Hematopoietic multipotent progenitor cell (in vitro differentiated cells): ENCODE measurements at places on chromosomes 4 and X. TPM values are rescaled to one million over a fixed set of nuclear protein-coding genes. Genes with fewer than 3 reads are reported as not detected.

The PPP1R3F gene
- total RNA-seq = 5.9 TPM

DNA sequence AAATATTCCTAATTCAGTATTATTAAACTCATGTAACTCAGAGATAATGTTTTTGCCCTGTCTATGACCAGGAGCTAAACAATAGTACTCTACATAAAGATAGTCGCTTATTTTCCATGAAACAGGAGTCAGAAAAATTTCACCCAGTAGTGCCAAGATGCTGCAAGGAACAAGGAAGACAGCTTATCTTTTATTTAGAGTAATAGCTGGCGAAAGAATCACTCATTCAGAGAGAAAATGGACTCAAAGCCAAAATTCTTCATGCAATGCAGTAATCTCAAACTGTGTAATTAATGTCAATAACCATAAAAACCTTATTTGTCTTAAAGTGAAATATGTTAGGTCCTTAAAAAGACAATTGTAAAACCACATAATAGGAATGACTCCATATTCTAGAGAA is 477.8 kb downstream of the ANKRD50 start:
- no peak for DNase-seq

GRCh38 chrX:113741744-113742143 is 842.1 kb upstream of the HTR2C start:
- no peak for DNase-seq

The DNAAF6 gene
- not detected for total RNA-seq

DNA sequence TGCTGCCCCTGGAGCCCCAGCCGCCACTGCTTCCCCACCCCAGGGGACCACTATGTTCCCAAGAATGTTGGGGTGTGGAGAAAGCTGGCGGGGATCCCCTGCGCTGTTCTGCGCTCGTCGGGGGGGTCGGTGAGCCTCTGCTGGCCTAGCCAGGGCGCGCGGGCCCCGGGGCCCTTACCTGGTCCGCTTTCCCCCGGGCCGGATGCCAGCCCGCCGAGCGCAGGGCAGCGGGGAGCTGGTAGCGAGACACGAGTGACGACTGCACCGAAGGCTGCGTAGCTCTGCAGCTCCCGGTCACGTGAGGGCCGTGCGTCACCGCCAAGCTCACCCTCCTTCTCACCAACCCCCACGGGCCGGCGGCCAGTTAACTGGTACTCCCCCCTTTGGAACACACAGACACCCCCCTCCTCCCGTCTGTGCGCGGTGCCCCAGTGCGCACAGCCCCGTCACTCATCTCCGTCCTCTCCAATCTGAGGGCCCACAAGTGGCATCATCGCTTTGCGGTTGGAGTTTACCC is at the start of gene BEX1:
Gene BEX1, minus strand, starts transcription at position 254 of the 517 bp plus-strand sequence. CDS start 897 bp downstream, outside the sequence.
- DNase-seq = peak; percentile 76

The PASD1 gene
- not detected for total RNA-seq

The FAM47E gene
- 1.3 TPM for total RNA-seq

DNA sequence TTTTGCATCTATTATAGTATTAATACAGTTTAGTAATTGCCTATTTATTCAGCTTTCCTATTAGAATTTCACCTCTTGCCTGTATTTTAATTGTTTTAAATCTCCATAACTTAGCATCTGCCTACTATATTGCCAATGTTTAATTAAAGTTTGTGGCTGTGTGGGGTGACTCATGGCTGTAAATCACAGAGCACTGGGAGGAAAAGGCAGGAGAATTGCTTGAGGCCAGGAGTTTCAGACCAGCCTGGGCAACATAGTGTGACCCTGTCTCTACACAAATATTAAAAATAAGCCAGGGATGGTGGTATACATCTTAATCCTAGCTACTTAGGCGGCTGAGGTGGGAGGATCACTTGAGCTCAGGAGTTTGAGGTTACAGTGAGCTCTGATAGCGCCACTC is 14.5 kb upstream of the CCSER1 start:
- DNase-seq = no peak

DNA sequence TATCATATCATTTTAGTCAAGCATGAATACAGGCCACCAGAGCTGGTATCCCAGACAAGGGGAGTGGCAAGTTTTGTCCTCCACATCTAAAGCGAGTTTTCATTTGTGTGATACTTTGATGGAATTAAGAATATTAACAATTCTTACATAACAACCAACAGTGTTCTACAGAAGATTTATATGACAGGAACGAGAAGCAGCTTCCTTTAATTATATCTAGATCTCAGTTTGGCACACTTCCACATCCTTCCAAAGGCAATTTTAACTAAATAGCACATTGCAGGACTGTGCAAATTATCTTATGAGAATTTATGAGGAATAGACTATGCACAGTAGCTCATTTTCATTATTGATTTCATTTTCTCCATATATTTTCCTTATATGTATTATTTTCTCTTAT is 121.2 kb upstream of the GUCY1A1 start:
- no peak for DNase-seq

DNA sequence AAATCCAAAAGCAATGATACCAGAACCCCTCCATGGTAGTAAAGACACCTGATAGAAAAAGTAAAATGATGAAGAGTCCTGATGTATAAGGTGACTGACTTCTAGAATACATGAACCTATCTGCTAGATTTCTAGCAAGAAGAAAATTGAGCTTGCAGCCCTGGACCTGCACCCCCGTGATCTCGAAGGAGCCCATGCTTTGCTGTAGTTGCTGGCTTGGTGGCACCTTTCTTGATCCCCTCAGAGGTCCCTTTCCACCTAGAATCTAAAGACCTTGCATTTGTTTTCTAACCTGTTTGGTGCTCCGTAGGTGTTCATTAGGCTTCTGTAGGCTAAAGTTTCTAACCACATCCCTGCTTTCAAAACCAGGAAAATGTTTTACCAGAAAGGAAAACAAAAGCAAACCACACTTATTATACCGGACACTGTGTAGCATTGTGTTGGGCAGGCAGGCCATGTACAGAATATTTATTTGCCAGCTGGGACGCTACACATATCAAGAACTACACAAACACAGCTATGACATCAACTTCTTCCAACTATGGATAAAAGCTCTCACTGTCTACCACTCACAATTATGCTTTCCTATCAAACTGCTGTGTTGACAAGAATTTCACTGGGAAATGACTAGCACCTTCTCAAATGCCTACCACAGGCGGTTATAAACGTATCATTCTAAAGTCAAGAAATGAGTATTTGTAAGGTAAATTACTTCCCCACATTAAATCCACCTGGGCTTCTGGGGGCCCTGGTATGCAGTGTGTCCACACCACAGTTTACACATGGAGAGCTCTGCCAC is 316.2 kb downstream of the UNC5C start:
- no peak for DNase-seq

The SMIM43 gene
- under 0.01 TPM for total RNA-seq

DNA sequence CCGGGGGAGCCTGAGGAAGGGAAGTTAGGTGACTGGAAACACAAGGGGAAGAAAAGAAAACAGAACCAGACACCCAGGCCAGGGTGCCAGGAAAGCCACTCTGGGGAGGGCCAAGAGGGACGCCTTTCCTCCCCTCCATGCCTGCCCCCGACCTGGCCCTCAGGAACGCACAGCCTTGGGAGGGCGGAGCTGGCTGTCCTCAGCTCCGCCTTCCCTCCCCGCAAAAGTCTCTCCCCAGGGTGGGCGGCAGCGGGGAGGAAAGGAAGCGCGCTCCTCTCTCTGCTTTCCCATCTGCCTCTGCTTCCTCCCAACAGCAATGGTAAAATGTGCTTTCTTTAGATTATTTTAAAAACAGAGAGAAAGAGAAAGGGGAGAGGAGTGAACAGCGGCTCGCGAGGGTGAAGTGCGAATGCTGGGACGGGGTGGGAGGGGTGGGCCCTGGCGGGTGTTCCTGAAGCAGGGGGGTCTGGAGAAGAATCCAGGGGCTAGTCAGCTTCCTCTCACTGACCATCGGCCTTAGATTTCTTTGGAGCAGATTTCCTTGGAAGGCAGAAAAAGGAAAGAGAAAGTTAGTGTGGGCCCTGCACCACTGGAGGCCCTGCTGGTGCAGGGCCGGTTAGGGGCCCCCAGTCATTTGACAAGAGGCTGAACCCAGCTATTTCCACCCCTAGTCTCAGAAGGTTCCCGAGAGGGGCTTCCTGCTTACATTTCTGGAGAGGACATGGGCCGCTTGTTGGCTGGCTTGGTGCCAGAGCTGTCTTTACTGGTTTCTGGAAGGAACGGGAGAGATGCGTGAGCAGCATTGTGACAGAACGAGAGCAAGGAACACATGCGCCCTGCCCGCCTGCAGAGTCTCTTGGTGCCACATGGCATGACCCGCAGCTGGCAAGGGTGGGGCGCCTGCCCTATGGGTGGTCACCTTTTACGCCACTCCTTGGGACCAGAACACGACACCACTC is 4.7 kb upstream of the RENBP start:
- DNase-seq = no peak

- no peak for DNase-seq
These were observed 72.7 kb upstream of the BOD1L1 start for GRCh38 chr4:13700021-13700857.

GRCh38 chr4:2551118-2551517 is 14.7 kb downstream of the FAM193A start:
- DNase-seq = no peak

- no peak for DNase-seq
These were observed 61.2 kb downstream of the METTL14 start for GRCh38 chr4:118746251-118746919.

The ADGRL3 gene
- total RNA-seq = under 0.01 TPM

DNA sequence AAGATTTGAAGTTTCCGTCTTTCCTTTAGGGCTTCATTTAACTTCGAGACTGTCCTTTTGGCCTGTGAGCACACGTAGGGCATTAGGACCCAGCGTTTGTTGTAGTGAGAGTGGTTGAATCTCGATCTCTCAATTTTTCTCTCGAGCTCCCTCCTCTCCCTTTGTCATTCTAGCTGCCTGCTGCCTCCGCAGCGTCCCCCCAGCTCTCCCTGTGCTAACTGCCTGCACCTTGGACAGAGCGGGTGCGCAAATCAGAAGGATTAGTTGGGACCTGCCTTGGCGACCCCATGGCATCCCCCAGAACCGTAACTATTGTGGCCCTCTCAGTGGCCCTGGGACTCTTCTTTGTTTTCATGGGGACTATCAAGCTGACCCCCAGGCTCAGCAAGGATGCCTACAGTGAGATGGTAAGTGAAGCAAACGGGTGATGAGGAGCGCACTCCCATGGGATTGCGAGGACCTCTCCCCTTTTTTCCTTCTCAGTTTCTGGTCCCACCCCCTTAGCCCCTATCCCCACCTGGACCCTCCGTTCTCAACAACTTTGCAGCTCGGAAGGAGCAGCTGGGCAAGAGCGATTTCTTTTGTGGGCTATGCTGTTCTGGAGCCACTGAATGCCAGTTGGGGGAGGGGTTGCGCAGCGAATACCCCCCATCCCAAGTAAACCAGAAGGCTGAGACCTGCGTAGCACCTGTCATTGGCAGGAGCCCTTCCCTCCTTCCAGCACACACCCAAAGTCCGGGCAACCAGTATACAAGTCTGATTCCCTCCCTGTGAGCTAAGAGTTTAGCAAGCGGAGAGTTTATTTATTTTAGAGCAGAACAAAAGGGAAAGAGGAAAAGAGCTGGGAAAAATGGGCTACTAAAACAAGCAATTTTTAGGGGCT is at the start of gene TMEM35A:
Gene TMEM35A, plus strand, starts transcription at position 164 of the 883 bp plus-strand sequence. Its CDS starts 124 bp downstream, at position 288.
- no peak for DNase-seq

DNA sequence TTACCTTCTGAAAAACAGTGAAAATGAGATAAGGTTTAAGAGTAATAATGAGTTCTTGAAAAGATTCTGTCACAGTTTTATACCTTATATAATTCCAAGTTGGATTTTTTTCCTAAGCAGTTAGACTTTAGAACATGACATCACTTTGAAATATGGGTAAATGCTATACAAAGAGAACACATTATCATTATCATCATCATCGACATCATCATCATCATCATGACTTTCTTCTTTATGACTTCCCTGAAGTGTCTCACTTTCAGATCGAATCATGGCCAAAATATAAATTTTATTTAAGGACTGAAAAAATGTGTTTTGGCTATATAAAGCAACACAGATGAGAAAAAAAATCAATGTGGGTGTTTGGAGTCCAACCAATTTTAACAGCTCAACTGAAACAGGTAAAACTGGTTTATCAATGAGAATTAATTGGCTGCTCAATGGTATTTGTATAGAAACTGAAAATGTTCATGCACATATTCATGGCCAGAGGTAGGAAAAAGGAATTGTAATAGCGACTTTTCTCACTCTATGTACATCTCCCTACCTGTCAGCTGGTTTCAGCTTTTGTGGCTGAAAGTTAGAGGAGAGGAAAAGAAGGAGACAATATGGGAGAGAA is 243.1 kb upstream of the GPC4 start:
- no peak for DNase-seq

- no peak for DNase-seq
These were observed 369.5 kb upstream of the SMIM31 start for GRCh38 chr4:164384416-164384815.
